Uterus (tissue), 4 donors: ENCODE measurements at places on chromosomes 2 and 18.

DNA sequence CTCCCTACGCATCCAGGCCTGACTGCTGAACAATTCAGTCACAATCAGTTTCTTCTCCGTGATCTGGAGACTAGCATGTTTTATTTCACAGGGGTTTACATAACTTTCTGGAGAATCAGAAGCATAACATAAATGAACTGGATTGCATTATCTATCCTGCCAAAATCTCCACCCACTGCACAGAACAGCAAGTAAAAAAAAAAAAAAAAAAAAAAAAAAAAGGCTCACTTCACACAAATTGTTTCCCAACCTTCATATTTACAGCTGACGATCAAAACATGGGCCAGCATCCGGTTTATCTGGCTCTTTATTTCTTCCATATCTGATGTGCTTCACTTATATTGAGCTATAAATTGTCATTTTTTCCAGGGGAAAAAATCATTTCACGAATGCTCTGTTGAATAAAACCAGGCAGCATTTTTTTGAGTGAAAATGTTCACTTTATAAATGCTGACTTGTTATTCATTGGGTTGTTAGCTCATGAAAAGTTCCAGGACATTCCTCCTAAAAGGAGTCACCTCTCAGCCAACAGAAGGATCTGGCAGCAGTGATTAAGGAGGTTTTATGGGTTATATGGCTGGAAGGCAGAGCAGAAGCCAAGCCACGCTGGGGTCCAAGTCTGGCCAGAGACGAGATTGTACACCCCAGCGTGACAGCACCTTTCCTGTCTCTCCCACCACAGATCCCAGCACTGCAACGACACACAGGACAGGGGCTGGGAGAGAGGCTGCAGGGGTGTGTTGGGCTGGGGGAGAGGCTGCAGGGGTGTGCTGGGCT lies 51.2 kb upstream of the GLI2 start:
- DNase-seq, result no peak

DNA sequence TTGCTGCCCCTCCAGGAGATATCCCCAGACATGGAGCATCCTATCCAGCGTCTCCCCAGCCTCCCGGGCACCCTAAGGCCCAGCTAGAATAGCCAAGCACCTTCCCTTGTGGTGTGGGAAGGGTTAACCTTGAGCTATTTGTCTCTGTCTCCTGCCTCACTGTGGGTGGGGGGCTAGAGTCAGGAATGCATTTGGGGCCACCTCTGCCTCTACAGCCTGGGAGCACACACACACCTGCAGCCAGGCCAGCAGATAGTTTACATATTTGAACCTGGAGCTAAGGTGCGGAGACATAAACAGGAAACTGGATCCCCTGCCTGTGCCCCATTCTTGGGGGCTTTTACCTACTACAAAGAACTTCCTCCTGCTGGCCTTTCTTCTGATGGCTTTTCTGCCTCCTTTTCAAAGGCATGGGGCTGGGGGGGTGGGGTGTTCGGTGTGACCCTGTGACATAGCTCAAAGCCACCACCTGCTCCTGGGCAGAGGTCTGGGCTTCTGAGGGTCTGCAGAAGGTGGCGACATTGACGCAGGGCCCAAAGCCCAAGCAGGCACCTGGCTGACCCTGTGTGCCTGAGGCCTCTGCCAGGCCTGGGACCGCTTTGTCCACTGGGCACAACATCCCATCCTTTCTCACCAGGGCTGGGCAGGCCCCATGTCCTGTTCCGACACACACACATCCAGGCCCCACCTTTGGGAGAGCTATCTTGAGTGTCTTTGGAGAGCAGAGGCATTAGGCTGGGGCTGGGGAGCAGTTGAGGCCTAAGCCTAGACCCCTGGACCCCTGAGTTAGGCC lies 34.2 kb downstream of the EMX1 start:
- DNase-seq, result no peak

- no peak for DNase-seq
Measured at GRCh38 chr2:64936809-64937208, 52.4 kb upstream of the SLC1A4 start.

DNA sequence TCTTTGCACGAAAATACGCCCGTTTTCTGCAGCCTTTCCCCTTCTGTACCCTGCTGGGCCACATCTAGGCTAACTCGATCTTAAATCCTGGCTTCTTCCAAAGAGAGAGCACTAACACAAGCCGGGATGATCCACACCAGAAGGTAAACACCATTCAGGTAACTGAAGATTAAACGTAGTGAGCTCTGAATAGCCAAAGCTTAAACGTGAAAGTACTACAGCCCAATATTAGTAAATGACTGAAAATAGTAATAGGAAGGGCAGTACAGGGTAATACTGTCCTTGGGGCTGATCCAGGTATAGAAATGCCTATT lies 422 bp upstream of the MRPL53 start:
- DNase-seq, result no peak

- no peak for DNase-seq
Measured at GRCh38 chr2:233456111-233456510, 101.8 kb downstream of the DGKD start.

DNA sequence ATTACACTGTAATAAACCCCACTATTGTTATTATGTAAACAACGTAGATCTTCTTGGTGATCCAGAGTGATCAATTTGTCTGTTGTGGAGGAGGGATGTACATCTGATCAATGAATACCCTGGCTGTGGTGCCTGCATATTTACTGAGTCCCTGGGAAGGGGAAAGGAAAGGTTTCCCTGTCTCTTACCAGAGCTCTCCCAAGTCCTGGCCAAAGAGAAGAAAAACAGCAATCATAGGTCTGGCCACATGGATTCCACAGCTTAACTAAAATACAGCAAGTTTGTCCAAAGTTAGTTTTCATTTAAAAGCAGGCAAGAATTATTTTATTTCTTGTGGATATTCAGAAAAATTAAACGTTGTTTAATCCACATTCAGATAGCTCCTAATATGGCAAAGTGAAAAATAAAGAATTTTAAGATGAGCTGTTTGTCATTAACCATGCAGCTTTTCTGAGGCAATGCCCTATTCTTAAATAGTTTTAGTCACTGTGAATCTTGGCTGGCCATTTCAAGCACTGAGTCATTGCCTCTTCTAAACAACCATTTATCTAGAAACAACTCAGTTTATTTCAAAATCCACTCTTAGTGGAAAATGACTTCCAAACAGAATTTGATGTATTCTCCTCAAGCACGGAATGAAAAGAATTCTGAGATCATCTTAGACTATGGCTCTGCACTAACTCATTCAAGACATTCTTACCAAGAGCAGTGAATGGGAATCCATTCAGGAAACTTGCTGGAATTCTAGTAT lies 1004.4 kb upstream of the CDH2 start:
- DNase-seq, result peak; percentile 22
